Activated T-cell treated with anti-CD3 and anti-CD28 coated beads for 4 hours (primary cell): ENCODE measurements at places on chromosomes 3 and 15.

- DNase-seq = no peak
These were observed 255.6 kb upstream of the NECTIN3 start for GRCh38 chr3:110816008-110816407.

DNA sequence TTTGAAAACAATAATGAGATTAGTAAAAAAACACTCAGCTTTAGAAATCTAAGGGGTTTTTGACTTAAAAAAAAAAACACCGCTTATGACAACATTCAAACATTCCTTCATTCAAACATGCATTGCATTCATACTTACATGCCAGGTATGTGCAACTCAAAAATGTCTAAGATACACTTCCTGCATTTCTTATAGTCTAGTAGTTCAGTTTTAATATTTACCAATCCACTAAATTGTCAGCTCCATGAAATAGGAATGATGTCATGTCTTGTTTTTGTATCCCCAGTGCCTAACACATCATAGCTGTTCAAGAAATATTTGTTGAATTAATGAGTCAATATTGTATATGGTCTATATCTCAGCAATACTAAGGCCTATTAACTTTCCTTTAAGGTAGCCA is 51.7 kb downstream of the EIF4E3 start:
- no peak for DNase-seq

- DNase-seq = no peak
These were observed 242.9 kb downstream of the FHIT start for GRCh38 chr3:61008153-61008997.

GRCh38 chr3:106014971-106015370 is 146.2 kb upstream of the CBLB start:
- no peak for DNase-seq

DNA sequence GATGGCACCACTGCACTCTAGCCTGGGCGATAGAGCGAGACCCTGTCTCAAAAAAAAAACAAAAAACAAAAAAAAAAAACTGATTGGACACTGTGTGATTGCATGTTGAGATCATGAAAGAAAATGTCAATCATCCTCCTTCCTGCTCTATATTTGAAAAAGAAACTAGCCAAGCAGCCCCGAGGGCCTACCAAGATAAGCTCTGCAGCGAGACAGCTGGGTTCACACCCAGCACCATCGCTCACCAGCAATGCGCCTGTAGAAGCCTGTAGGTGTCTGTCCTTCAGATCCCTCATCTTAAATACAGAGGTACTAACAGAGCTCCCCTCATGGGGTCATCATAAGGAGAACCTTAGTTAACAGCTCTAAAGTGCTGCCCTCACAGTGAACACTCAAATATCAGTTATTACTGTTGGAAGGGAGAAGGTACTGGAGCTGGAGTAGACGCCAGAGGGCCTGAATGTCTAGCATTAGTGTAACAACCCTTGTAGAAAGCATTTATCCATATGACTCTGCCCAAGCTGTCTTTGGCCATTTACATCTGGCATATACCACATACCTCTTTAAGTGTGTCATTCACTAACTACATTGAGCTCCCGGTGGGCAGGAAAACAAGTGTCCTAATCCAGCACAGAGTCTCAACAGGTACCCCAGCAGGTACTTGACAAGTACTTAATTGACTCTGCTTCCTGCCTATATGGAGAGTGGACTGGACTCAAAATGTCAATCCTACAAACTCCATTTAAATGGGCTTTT is 22.9 kb downstream of the MYLK start:
- DNase-seq = no peak

GRCh38 chr15:74222240-74223119 is 13.6 kb upstream of the CCDC33 start:
- DNase-seq = no peak

GRCh38 chr15:43808435-43808950 is 8.1 kb downstream of the HYPK start:
- no peak for DNase-seq

DNA sequence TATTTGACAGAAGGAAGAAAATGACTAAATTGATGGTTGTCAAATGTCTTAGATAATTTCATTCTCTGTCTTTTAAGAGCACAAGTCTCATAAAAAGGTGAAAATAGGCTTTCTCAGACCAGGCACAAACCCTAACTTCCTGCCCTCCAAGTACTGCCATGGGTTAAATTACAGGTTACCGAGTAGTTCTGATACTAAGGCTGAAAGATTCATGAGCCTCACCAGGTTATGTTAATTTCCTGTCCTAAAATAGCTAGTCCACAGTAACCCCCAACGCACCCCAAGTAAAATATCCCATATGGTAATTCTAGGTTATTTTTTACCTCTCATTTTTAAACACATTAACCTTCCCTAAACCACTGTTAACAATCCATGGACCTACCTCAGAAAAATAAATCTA is 42.0 kb downstream of the GSK3B start:
- no peak for DNase-seq
